ENCODE measurements at places on chromosomes 16 and 17.
A peak's percentile ranks its signal among the peaks of the same experiment; 100 is the strongest.

DNA sequence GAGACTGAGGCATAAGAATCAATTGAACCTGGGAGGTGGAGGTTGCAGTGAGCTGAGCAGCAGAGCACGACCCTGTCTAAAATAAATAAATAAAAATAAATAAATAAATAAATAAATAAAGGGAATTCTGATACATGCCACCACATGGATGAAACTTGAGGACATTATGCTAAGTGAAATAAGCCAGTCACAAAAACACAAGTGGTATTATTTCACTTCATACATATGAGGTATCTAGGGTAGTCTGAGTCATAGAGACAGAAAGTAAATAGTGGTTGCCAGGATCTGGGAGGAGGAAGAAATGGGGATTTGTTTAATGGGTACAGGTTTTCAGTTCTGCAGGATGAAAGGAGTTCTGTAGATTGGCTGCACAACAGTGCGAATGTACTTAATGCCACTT lies 16.3 kb downstream of the PIPOX start:
- no peak for DNase-seq

DNA sequence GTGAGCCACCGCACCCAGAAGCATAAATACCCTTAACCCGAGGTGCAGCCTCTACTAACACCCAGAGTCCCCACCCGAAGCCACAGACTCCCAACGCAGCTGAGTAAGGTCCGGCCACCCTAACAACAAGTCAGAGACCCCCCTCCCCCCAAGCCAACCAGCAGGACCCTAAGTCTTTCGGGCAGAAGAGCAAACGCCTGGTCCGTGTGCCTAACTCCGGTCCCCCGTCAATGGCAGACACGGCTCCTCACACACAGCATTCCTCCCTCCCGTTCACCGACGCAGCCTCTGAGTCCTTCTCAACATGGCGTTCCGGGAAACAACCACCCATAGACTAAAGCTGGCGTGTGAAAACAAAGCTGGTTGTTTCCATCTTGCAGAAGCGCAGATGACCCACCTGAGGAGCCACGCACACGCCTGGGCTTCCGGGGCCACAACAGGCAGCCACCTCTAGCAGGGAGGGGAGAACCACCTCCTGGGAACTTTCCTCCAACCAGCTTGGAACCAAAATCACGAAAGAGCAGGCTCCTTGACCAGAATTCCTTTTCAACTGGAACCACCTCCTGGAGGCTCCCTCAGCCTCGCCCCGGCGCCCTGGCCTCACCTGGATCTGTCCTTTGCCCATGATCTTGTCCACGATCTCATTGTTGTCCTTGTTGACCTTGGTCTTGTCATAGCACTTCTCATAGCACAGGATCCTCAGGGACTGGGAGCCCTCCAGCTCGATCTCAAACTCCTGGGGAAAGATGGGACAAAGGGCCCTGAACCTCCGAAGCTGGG lies 52.7 kb downstream of the TIMM22 start:
- no peak for DNase-seq

- DNase-seq = no peak
These were observed 50.3 kb downstream of the BMERB1 start for GRCh38 chr16:15484662-15485061.

DNA sequence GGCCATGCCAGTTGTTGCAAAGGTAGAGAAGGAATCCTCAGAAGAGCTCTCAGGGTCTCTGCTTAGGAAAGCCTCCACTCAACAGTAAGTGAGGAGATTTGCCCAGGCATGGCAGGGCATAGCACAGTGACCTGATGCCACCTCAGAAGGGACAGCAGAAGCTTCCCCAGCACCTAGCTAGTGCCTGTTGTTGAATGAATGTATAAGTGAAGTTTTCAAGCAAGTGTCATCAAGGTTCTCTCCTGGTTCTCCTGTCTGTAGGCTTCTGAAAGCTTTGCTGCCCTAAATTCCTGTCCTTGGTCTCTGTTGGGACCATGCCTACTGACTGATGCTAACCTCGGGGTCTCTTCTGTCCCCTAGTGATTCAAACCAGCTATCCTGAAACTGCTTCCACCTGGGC lies 114.9 kb upstream of the TBX2 start:
- no peak for DNase-seq

DNA sequence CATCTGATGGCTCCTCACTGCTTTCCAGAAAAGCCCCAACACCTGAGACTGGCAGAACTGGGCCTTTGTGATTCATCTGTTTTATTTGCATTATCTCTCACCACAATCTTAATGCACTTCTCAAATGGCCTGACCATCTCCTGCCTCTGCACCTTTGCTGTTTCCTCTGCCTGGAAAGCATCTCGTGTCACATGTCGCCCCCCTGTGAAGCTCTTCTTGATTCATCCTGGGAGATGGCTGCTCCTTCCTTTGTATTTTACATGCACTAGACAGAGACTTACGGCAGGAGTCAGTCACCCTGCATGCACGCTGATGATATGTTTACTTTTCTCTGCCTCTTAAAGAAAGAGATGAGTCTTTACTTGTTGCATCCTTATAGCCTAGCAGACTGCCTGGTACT lies 30.0 kb downstream of the HNF1B start:
- DNase-seq = no peak

DNA sequence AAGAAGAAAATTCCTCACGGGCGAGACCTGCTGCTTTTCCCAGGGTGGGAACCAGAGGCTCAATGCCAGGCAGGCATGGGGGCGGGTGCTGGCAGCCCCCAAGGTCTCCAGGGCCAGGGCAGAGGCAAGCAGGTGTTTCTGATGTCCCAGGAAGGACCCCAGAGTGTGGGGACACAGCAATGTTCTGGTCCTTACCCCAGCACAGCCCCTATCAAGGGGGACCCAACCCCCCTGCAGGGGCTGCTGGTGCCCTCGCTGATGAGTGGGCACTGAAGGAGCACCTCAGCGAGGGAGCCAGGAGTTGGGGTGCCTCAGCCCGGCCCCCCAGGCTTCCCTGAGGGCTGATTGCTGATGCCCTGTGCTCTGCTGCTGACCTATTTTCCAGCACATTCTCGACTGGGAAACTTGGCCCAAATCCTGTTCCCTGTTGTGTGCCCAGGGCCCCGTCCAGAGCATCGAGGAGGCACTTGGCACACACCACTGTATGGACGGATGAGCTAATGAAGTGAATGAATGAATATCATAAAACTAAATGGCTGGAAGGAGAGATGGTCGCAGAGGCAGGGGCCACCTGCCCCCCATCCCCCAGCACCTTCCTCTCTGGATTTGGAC lies 2.8 kb downstream of the DBNDD1 start:
- DNase-seq = no peak

DNA sequence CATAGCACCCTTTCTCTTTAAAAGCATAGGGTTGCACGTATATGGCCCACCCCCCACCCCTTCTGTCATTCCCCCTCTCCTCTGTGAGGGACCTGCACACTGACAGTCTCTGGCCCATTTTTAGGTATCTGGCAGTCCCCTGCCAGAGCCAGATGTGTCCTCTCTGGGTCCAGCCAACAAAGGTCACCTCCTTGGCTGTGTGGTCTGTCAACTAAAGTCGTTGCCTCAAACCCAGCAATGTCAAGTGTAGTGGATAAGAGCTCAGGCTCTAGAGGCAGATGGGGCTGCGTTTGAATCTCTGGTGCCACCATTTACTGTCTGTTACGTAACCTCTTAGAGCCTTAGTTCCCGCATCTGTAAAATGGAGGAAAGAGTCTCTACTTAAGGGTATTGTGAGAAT lies 211.5 kb downstream of the MSI2 start:
- no peak for DNase-seq

DNA sequence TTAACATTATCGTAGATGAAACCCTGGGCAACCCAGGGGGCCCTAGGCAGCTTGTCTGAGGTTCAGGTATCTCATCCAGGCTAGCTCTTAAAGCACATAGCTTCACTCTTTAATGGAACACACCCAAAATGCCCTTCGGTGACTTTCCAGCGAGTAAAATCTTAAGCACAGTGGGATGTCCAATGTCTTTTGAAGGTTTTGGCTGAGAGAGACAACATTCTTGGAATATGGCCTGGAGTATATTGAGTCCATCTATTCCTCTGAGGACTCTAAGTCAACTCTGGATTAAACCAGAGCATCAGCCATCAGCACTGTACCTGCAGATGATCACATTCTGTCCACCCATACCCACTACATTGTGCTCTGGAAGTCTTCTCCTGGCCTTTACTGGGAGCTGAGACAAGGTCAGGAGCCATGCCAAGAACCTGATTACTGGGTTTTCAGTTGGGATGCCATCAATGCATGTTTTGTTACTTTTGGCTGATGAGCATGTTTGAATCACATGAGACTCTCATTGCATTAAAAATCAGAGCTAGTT lies 63.4 kb upstream of the CDH11 start:
- DNase-seq = no peak

GRCh38 chr17:55332296-55333041 lies 67.7 kb downstream of the HLF start:
- DNase-seq = no peak

GRCh38 chr16:89913408-89914387 lies 5.0 kb upstream of the MC1R start:
- no peak for DNase-seq

DNA sequence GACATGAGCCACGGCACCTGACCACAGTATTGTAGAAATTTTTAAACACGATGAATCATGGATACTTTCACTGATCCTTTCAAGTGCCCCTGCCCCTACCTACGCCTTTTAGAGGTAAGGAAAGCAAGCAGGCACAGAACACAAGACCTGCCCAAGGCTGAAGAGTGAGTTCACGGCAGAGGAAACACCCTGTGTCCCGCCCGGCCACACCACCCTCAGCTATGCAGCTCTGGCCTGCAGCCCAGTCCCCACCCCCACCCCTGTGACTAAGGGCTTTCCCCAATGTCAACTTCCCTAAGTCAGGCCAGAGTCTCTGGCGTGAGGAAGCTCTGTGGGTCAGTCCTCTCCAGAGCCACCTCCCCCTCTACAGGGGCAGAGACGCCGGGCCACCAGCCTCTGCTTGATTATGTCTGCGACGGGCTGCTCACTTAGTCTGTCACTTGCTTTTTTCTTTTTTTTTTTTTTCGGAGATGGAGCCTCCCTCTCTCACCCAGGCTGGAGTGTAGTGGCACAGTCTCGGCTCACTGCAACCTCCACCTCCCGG lies 8.4 kb downstream of the SLC16A5 start:
- peak; percentile 96 for DNase-seq

GRCh38 chr17:19629449-19629848 lies 19.1 kb upstream of the ALDH3A2 start:
- no peak for DNase-seq

GRCh38 chr17:81890447-81891302 lies 711 bp downstream of the ALYREF start:
- DNase-seq = peak; percentile 57

DNA sequence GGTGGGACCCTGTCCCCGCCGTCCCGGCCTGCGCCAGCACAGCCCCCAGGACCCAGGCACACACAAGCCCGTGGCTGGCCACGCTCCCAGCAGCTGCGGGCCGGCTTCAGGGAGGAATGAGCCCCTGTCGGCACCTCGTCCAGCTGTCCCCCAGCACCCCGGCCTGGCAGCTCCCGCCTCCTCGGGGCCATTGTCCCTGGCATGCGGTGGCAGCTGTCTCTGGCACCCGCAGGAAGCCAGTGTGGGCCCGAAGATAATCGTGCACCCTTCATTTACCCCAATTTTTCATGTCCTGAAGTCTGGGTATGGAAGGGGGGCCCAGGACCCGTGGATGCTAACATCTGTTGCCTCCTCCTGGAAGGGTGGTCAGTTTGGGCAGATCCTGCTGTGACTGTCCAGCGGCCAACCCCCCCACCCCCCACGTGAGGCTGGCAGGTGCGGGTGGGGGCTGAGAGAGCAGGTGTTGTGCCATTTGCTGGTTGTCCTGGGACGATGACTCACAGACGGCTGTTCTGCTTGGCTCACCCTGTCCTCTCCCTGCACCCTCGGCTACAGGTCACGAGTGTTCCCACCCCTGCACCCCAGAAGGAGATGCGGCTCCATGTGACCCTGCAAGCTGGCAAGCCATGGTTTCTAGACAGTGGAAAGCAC lies 4.0 kb upstream of the LMF1 start:
- DNase-seq = no peak

DNA sequence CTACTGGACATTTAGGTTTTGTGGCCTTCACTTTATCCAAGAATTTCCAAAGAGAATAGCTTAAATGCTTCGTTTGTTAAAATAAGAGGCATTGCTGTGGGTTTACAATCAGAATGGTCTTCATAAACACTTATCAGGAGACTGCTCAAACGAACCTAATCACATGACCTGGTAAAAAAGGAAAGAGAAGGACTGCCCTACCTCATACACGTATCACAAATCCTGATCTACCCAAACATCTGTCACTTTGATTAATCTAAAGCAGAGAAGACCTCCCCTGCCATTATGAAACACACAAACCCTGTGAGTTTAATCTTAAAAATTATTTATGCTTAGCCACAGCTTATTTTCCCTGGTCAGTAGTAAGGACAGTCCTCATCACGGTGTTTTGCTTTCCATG lies 76.6 kb downstream of the PARN start:
- peak; percentile 28 for DNase-seq

- no peak for DNase-seq
These were observed 58.4 kb upstream of the IRX3 start for GRCh38 chr16:54344646-54345630.

GRCh38 chr16:81489547-81490267 lies 45.1 kb downstream of the CMIP start:
- DNase-seq = no peak

DNA sequence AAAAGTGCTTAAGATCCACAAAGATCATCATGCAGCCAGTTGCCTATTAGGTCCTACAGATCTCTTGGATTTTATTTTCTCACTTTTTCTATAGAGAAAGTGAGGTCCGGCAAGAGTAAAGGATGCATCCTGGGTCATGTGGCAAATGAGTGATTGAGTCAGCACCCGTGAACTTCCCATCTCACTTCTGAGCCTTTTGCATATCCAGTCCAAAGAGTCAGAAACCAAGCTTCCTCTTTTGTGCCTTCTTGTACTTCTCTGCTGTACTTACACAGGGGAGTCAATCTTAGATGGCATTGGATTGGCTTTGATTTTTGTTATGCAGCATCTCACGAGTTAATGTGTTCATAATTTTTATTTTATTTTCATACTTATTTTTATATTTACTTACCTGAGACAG lies 114.2 kb upstream of the IRX5 start:
- DNase-seq = no peak

- no peak for DNase-seq
These were observed 17.3 kb downstream of the KANSL1 start for GRCh38 chr17:46175891-46176290.

DNA sequence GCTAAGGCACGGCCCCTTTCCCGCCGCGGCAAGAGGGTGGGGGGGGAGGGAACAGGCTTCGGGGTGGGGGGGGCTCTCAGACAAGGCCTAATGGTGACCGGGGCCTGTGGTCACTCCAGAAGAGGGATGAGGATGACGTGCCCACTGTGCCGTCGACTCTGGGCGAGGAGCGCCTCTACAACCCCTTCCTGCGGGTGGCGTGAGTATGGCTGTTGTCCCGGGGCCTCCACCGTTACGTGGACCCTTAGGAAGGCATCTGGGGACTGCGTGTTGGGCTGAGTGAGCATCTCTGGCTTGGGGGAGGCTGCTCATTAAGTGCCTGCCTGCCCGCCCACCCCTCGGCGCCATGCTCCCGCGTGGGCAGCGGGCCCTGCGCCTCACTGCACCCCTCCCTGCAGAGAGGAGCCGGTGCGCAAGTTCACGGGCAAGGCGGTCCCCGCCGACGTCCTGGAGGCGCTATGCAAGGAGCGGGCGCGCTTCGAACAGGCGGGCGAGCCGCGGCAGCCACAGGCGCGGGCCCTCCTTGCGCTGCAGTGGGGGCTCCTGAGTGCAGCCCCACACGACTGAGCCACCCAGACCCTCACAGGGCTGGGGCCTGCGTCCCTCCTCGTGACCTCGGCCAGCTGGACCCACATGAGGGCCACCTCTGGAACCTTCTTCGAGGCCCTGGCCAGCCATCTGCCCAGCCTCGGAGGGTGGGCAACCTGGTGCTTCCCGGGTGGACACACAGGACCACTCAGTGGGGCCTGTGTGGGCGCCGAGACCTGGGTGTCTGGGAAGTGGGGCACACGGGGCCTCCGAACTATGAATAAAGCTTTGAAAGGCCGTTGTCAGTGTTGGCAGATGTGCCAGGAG lies 2.2 kb downstream of the HAGHL start:
- DNase-seq = no peak

All from hematopoietic multipotent progenitor cell treated with erythropoietin and hydrocortisone succinate and interleukin-3 and kit ligand, for 6 days (in vitro differentiated cells).